ENCODE measurements at places on chromosomes 5 and 9. TPM values are rescaled to one million over a fixed set of nuclear protein-coding genes. Genes with fewer than 3 reads are reported as not detected.

The SNCAIP gene
- total RNA-seq, result 2.1 TPM

The CARTPT gene
- not detected for total RNA-seq

The BARHL1 gene
- total RNA-seq, result not detected

The F2RL2 gene
- total RNA-seq, result 0.18 TPM

The SMIM15 gene
- 47.5 TPM for total RNA-seq

The SPINK4 gene
- 1.2 TPM for total RNA-seq

The ALDH1A1 gene
- 2.9 TPM for total RNA-seq

The NOXA1 gene
- 5.0 TPM for total RNA-seq

The CTNND2 gene
- total RNA-seq, result 6.5 TPM

The AHRR gene
- total RNA-seq, result 1.5 TPM

The FST gene
- 60.9 TPM for total RNA-seq

The ACTBL2 gene
- not detected for total RNA-seq

The TMEM215 gene
- total RNA-seq, result 0.11 TPM

The AK3 gene
- total RNA-seq, result 65.4 TPM

The C5orf34 gene
- 5.9 TPM for total RNA-seq

The PRRX2 gene
- 1.0 TPM for total RNA-seq

The PTPDC1 gene
- total RNA-seq, result 12.7 TPM

The MUSK gene
- not detected for total RNA-seq

The MZB1 gene
- total RNA-seq, result 0.94 TPM

The PDE8B gene
- total RNA-seq, result 1.8 TPM

The NMUR2 gene
- not detected for total RNA-seq

The GPRIN1 gene
- 4.8 TPM for total RNA-seq

The ANGPTL2 gene
- total RNA-seq, result 14.9 TPM

The SLC28A3 gene
- not detected for total RNA-seq

The SLC25A2 gene
- total RNA-seq, result not detected

The SYK gene
- total RNA-seq, result 1.4 TPM

The ELOVL7 gene
- total RNA-seq, result 6.0 TPM

The DHFR gene
- 48.6 TPM for total RNA-seq

The SMIM33 gene
- total RNA-seq, result not detected

The SLC6A7 gene
- total RNA-seq, result not detected

The SLC6A3 gene
- total RNA-seq, result 0.18 TPM

The OBP2B gene
- not detected for total RNA-seq

The BNIP1 gene
- 6.8 TPM for total RNA-seq

The FRRS1L gene
- total RNA-seq, result 1.8 TPM

The BAAT gene
- total RNA-seq, result not detected

The PFN3 gene
- total RNA-seq, result not detected

The CAVIN4 gene
- 5.7 TPM for total RNA-seq

The C1QTNF3 gene
- 6.3 TPM for total RNA-seq

The ITK gene
- 0.36 TPM for total RNA-seq

The ZFP2 gene
- total RNA-seq, result 2.0 TPM

The SHOC1 gene
- total RNA-seq, result not detected

The TSLP gene
- 0.27 TPM for total RNA-seq

The RNF180 gene
- total RNA-seq, result 3.8 TPM

The PCDHGB2 gene
- 5.2 TPM for total RNA-seq

The CTSV gene
- 294 TPM for total RNA-seq

The C9orf50 gene
- total RNA-seq, result not detected

The CAMK2A gene
- 0.63 TPM for total RNA-seq

The PCDHB16 gene
- total RNA-seq, result 12.1 TPM

Measured in endodermal cell (in vitro differentiated cells).